ENCODE measurements at places on chromosomes 16 and 17.

GRCh38 chr16:29154676-29155121 is 169.8 kb downstream of the LAT start:
- DNase-seq: no peak

GRCh38 chr17:47669081-47669480 is 19.4 kb downstream of the KPNB1 start:
- DNase-seq: no peak

GRCh38 chr16:23374721-23375510 is 72.8 kb downstream of the SCNN1B start:
- DNase-seq: no peak

DNA sequence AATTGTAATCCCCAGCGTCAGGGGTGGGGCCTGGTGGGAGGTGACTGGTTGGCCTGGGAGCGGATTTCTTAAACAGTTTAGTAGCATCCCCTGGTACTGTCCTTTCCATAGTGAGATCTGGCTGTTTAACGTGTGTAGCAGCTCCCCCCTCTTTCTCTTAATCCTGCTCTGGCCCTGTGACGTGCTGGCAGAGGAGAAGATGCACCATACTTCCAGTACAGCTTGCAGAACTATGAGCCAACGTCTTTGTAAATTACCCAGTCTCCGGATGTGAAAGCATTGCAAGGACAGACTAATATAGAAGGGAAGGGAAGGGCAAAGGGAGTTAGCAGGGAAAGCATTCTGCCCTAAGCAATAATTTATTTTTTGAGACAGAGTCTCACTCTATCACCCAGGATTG is 83.9 kb downstream of the RMI2 start:
- DNase-seq: no peak

DNA sequence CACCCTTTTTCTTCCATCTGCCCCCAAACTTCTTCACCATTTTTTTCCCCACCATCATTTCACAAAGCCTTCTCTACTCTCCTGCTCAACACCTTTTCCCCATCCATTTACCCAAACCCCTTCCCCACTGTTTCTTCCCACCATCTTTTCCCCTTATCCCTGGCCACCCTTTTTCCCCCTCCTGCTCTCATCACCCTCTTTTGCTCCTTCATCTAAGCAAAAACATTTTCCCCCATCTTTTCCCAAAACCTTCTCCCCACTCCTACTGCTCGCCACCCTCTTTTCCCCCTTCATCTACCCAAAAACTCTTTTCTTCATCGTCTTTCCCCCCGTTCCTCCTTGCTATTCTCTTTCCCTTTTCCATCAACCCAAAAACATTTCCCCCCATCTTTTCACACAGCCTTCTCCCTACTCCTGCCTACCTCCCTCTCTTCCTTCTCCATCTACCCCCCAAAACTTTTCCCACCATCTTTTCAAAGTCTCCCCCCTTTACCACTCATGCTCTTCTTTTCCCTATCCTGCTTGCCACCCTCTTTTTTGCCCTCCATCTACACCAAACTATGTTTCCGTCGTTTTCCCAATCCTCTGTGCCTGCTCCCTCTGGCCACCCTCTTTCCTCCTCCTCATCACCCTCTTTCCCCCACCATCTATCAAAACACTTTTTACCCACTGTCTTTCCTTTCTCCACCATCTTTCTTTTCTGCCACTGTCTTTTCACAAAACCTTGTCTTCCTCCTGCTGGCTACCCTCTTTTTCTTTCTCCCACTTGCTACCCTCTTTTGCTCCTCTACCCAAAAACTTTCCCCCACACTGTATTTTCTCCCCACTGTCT is 205.8 kb upstream of the WSB1 start:
- no peak for DNase-seq

- no peak for DNase-seq
Measured at GRCh38 chr17:29042679-29043538, at the start of gene PIPOX. TSS of gene PIPOX (plus strand) at chr17:29043141. CDS start at chr17:29043226, 85 bp downstream.

DNA sequence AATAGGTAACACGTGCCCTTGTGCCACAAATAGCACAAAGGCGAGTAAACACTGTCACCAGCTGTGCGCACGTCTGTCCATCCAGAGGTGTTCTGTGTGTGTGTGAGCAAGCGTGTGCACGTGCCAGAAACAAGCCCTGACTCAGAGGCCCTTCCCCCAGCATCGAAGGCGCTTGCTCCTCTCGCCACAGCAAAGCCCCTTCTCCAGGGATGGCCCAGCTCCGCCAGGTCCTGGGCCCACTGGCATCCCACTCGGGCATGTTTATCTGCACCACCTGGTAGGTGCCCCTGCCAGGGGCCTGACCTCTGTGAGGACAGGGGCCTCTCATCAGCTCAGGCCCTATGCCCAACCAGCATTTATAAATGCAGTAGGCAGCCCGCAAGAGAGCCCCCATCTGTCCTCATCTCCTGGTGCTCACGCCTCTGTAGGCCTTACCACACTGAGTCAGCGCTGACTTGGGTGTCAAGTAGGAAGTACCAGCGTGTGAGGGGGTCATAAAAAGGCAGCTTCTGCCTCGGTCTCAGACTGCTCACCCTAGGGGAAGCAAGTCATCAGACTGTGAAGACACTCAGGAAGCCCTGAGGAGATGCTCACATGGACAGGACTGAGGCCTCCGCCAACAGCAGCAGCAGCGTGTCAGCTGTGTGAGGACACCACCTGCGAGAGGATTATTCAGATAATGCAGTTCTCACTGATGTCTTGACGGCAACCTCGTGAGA is 10.8 kb downstream of the TMEM235 start:
- DNase-seq: no peak

GRCh38 chr16:79980650-79981521 is 380.3 kb upstream of the MAF start:
- no peak for DNase-seq

DNA sequence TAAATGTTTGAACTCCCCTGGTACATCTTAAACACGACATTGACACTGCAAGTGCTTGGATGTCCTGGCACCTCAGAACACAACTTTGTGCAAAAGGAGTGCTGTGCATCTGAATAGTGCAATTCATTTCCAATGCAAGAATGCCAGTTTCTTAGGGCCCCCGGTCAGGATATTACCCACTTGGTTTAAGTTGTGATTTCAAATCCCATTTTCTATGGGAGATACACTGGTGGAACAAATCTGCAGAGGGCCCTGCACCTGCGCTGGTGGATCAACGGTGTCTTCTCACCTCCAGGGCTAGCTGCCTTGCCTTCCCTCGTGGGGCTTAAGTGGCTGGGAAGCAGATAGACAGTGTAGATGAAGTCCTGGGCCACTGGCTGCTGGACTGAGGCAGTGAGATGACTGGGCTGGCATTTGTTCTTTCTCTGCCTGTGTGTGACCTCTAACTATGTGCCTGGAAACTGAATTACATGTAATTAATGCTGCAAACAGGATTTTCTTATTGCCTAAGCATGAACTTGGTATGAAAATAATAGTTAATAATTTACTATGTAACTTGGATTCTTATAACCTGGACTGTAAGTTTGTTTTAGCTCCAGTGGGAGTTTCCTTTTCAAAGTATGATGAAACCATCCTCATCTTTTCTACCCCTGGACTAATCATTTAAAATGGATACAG is 20.9 kb downstream of the HAPSTR1 start:
- no peak for DNase-seq

- peak; percentile 51 for DNase-seq
Measured at GRCh38 chr17:65027305-65027704, 29.2 kb downstream of the GNA13 start.

Data from stimulated activated CD4-positive, alpha-beta T cell treated with anti-CD3 and anti-CD28 coated beads, Interleukin-4, amount 100 ng/mL, for 1 hour (primary cell).